ENCODE measurements at places on chromosomes 2 and 18.

DNA sequence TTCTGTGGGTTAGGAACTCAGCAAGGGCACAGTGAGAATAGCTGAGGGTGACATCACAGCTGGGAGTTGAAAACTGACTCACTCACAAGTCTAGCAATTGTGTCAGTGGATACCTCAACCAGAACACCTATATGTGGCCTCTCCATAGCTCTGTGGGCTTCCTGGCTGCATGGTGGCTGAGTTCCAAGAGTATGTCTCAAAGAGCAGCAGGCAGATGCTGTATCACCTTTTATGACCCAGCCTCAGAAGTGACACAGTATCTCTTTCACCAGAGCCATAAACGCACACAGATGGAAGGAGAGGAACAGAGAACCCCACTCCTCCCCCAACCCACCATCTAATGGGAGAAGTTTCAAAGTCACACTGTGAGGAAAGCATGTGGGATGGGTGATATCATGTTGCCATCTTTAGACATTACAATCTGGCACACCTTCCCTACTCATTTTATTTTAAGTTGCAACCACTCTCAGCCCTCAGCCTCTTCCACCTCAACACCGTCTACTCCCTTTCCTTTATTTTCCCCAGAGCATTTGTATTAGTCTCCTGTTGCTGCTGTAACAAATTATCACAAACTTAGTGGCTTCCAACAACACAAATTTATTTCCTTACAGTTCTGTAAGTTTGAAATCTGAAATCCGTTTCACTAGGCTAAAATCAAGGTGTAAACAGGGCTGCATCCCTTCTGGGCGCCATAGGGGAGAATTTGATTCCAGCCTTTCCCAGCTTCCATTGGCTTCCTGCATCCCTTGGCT, 134.6 kb upstream of the SPATS2L start:
- DNase-seq: no peak

DNA sequence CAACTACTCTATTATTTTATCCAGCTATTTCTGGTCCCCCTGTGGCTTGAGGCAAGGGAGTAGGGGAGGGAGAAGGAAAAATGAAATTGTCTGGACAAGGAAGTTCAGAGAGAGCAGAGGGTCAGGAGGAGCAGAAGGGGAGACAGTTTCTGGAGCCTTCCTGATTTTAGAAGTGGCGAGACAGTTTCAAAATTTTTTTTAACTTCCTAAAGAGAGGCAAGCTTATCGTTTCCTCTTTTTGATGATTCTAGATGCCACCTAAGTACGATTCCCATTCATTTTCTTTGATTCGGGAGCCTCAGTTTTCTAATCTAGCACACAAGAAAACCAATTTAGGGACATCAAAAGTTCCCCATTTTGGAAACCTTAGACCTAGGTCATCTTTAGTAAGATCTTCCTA, 96.9 kb upstream of the B3GNT2 start:
- DNase-seq: no peak

GRCh38 chr2:239200646-239201530, 199.9 kb downstream of the HDAC4 start:
- no peak for DNase-seq

DNA sequence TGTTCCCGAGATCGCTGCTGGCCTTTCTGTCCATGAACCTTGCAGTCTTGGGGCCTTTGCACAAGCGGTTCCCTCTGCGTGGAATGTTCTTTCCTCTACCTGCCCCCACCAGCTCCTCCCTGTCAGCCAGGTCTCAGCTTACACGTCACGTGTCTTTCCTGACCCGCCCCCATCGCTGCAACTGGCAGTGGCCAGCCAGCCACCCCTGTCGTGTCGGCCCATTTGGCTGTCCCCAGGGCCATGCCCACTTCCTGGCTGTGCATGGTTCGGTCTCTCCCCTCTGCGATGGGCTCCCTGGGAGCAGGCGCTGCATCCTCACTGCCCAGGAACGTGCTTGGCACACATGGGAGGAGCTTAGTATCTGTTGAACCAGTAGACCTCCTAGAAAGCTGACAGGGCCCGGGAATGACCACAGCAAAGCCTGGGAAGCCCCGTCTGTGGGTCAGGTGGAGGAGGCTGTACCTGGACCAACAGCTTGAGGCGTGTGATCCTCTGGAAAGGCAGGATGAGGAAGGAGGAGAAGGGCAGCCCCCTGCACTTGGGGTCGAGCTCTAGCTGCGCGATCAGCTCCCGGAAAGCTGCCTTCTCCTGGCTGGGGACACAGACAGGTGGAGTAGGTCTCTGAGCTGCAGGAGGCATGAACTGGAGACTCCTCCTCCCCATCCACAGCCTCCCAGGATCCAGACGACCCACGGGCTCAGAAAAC, 21.0 kb downstream of the SNORC start:
- DNase-seq: no peak

- no peak for DNase-seq
Observed at GRCh38 chr2:167924556-167924955, 322.8 kb downstream of the STK39 start.

DNA sequence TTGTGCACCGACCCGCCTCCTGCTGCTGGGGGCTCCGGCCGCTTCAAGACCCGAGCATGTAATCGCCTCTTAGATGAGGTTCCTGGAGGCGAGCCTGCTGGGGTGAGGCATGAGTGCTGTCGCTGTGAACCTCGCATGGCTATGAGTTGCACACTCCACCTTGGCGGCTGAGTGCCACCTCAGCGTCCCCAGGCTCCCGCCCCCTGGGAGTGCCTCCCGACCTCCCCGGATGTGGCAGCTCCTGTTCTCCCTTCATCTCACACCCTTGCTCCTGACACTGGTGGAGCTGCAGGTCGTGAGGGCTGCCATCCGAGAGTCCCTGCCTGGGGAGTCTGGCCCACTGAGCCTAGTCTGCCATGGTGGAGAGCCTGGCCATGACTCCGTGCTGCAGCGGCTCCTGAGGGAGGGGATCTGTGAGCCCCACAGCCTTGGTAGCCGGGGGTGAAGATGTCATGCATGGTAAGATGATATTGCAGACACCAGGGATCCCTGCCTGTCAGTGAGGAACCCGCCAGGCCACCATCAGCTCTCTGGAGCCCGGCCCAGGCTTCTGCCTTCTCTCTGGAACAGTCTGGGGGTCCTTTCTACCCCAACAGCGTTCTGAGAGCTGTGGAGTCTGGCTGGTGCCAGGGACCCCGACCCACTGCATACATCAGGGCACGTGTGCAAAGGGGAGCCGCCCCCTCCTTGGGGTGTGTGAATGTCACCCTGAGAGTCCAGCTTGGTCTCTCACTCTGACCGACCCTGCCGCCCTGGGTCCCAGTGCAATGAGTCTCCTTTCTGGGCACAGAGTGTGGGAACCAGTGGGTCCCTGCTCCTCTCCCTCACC, 61.6 kb upstream of the HS6ST1 start:
- DNase-seq: no peak

DNA sequence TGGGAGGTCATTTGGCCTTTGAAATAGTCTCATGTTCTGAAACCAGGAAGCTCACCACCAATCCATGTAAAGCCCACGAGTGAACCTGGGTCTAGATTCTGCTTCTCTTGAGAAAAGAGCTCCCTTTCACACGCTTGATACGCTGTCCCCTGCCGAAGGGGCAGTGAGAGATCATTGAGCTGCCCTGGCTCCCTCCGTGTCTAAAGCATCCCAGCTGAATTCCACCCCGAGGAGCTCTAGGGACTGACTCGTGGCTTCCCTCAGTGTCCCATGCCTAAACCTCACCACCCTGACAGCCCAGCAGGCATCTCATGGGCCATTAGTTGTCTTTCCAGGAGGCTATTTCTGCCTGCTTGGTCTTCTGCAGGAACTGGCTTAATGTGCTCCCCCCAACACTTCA, 68.6 kb downstream of the COL6A3 start:
- no peak for DNase-seq

GRCh38 chr18:47248115-47248603, 3.3 kb downstream of the SKOR2 start:
- DNase-seq: no peak

GRCh38 chr2:168642873-168643272, 159.6 kb upstream of the NOSTRIN start:
- no peak for DNase-seq

GRCh38 chr2:171469176-171469575, 35.1 kb downstream of the DCAF17 start:
- DNase-seq: no peak

DNA sequence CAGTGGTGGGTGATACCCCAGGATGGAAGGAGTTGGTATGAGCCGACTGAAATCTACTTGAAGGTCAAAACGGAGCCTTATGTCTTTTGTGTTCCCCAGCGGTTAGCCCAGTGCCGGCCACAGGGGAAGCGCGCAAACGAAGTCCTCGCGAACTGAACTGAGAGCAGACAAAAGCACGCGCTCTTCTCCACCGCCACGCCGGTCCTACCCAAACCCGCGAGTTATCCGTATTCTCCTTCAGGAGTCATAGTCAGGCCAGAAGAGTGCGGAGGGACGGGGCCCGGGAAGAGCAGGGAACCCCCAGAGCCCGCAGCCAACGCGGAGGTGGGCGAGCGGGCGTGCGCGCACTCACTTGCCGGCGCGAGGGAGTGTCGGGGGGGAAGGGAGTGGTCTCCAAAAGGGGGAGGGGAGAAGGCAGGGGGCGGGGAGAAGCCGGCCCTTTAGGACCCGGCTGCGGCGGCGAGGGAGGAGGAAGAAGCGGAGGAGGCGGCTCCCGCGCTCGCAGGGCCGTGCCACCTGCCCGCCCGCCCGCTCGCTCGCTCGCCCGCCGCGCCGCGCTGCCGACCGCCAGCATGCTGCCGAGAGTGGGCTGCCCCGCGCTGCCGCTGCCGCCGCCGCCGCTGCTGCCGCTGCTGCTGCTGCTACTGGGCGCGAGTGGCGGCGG, at the start of gene IGFBP2:
Gene IGFBP2, plus strand, starts transcription at position 469 of the 664 bp plus-strand sequence. Its CDS starts 104 bp downstream, at position 573.
- no peak for DNase-seq

DNA sequence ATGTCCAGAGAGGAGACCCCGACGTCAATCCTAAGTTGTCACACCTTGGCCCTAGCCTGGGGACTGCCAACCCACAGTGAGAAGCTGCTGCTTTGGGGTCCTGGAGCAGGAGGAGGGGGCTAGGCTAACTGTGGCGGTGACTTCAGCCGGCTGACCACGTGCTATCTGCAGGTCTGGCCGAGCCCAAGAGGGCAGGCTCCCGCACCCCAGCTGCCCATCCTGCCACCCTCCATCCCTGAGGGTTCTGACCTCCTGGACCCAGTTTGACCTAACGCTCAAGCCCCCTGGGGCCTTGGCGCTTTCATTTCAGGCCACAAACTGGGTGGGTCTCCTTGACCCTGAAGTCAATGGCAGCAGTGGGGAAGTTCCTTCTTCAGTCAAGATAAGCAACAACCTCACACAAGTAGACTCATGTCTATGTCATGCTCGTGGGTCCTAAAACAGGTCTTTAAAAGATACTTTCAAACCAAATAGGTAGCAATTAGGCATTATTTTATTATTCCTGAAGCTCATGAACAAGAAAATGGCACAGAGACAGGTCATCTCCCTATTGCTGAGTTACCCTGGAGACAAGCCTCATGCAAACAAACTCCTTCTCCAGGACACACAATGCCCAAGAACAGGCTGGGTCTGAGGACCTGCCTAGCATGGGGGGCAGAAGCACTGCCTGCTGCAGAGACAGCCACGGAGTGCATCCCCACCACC, 2.3 kb downstream of the HES6 start:
- no peak for DNase-seq

GRCh38 chr2:84674586-84674985, 158.3 kb downstream of the DNAH6 start:
- no peak for DNase-seq

GRCh38 chr2:36707050-36707449, 10.5 kb downstream of the VIT start:
- DNase-seq: no peak

DNA sequence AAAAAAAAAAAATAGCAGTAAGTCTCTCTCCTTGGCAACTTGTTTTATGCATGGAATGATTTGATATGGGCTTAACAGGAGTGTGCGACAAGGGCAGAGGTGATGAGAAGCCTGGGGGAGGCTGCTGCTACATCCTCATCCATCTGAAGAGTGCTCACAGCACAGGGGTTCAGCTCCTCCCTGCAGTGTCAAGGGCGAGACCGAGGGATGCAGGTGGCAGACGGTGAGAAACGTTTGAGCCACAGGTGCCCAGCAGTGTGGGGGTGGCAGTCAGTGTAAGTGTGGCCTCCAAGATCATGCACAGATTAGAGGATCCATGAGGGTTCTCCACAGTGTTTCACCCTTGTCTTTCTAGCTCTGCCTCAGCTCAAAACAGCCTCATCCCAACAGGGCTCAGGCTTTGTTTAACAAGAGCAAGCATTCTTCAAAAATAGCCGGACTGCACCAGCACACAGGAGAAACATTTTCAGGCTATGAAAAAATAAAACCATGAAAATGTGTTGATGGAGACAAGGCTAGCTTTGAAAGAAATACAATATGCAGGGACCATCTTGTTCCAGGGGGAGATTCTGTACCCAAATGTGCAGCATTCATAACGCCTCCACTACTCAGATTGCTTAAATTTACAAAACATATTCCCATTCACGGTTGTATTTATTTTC, 324.5 kb upstream of the MYT1L start:
- DNase-seq: no peak

DNA sequence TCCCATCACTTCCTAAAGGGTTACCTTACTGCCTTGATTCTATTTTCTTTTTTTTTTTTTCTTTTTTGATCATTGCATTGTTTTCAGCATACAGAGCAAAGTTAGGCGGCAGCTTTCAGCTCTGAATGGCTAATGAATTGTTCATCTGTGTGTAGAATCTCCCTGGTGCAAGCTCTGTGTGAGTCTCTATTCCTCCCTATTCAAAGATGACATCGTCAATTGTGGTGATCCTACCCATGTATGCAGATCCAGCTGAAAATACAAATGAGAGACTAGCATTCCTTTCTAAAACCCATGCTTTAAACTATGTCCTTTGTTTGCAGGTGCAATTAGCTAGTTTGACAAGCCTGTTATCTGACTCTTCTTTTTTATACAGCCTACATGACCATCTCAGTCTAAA, 539.0 kb downstream of the ARHGAP15 start:
- DNase-seq: no peak

- no peak for DNase-seq
Observed at GRCh38 chr2:133756833-133757232, 188.6 kb upstream of the NCKAP5 start.

- DNase-seq: no peak
Observed at GRCh38 chr2:96412307-96413258, 77.0 kb downstream of the NCAPH start.

GRCh38 chr2:105794926-105795574, 50.3 kb downstream of the NCK2 start:
- no peak for DNase-seq

DNA sequence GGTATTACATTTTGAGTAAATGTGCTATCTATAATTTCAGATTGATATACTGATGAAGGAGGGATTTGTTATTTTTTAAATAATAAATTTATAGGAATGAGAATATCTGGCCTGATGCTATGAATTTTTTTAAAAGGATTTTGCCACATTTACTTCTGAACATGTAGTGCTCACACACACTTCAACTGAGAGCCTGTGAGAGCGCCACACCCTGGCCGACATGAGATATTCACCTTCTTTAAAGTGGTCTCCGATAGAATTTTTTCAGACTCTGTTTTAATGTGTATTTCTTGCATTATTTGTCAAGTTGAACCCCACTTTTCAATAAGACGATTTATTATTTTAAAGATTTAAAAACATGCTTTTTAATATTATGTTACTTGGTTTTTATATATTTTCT, 813.3 kb downstream of the DCC start:
- no peak for DNase-seq

- DNase-seq: no peak
Observed at GRCh38 chr2:86783615-86784339, 6.9 kb downstream of the CD8A start.

Measured in stimulated activated CD8-positive, alpha-beta memory T cell treated with anti-CD3 and anti-CD28 coated beads, Interleukin-2, amount 100 ng/mL, for 1 hour (primary cell).